Spinal cord (tissue), 10 donors: ENCODE measurements at places on chromosomes 7 and 10. TPM values are rescaled to one million over a fixed set of nuclear protein-coding genes. Genes with fewer than 3 reads are reported as not detected.

DNA sequence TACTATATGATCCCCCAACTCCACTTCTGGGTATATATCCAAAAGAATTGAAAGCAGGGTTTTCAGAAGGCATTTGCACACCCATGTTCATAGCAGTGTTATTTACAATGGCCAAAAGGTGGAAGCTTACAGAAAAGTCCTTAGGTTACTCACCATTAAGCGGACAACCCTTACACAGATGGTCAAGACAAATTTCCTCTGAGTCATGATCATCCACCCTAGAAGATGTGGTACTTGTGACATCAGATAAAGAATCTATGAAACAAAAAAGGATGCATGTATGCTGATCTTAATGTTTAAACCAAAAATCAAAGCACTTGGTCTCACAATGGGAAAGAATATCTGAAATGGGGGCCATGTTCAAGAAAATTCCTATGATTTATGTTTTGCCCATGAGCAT is 31.1 kb downstream of the ZC3HAV1 start:
- H3K4me1 ChIP-seq, result peaks cover 5% of the 10 kb centered on the region
- peaks cover 5% of the 10 kb centered on the region for H3K36me3 ChIP-seq
- no peak for DNase-seq
- no peaks in the 10 kb centered on the region for H3K27me3 ChIP-seq

DNA sequence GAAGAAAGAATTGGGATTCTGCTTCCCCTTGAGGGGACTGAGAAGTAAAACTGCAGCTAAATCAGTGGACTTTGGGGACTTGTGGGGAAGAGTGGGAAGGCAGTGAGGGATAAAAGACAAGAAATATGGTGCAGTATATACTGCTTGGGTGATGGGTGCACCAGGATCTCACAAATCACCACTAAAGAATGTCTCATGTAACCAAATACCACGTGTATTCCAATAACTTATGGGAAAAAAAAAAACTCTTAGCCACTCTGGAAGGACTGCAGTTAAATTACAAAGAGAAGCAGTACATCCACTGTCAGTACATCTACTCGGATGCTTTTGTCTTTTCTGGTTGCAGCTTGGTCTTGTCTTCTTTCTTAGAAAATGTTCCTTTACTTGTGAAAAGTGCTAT is 27.4 kb upstream of the GOT1 start:
- DNase-seq, result no peak
- no peaks in the 10 kb centered on the region for H3K4me1 ChIP-seq
- peaks cover 3% of the 10 kb centered on the region for H3K27me3 ChIP-seq
- no peak overlapping the region for H3K27ac ChIP-seq
- no peak overlapping the region for H3K4me3 ChIP-seq

DNA sequence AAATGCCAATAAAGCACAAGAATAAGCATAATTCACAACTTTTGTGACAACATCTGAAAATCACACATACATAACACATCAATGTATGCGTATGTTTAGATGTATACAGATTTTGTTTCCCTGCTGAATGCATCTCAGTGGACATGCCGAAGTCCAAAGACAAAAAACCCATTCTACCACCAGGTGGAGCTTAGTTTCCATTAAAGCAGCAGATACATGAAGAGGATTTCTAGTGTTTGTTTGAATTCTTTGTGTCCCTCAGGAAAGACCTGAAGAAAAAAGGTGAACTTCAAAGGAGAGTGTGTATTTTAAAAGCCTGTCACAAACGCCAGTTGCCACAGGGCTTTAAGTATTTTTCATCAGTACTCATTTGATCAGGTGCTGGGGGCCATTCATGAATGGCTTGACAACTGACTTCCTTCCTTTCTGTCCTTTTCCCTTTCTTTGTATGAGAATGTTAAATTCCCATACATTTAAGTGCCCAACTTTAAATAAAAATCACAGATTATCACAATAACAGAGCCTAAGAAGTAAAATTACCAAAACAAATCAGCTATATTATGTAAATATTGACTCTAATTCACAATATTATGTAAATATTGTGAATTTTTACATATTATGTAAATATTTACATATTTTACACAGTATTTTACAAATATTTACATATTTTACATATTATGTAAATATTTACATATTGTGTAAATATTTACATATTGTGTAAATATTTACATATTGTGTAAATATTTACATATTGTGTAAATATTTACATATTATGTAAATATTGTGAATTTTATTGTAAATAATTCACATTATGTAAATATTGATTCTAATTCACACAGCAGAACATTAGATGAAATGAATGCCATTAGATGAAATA is 343.0 kb downstream of the CRPPA start:
- H3K27ac ChIP-seq, result no peak overlapping the region
- peak; percentile 92 for DNase-seq
- no peaks in the 10 kb centered on the region for H3K27me3 ChIP-seq
- H3K4me3 ChIP-seq, result no peak overlapping the region

DNA sequence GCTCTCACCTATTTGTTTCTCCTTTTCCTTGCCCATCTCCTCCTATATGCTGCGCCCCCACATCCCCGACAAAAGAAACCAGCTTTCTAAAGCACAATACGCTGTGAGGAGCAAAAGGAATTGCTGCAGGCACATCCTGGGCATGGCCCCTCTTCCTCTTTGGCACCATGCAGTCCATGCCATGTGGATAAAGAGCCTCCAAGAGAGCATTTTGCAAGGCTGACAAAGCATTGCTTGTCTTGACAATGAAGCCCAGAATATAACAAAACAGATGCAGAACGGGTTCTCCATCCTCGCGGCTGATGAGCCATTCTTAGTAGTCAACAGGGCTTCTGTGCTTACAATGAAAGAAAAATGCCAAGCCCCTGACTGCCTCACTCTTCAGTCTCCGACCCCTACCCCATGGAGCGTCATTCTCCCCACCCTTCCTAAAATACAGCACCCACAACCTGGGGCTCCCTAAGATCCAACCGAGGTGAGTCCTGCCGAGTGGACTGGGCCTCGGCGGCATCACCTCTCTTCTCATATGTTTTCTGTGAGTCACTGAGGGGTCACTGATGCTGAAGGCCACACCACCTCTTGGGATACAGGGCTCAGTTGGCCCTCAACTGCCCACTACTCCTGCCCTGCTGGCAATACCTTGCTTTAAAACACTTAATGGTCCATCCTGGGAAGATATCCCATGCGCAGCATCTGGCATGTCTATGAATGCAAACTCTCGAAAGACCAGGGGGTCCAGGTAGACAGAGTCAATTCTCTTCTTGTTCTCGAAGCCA is 47.5 kb downstream of the GSDME start:
- H3K36me3 ChIP-seq, result peaks cover 33% of the 10 kb centered on the region
- no peaks in the 10 kb centered on the region for H3K27me3 ChIP-seq
- DNase-seq, result no peak
- H3K27ac ChIP-seq, result no peak overlapping the region

GRCh38 chr7:101017064-101017777 is 2.7 kb upstream of the MUC17 start:
- peaks cover 7% of the 10 kb centered on the region for H3K27me3 ChIP-seq
- peak; percentile 82 for DNase-seq
- H3K4me1 ChIP-seq, result peaks cover 17% of the 10 kb centered on the region
- no peaks in the 10 kb centered on the region for H3K36me3 ChIP-seq
- H3K4me3 ChIP-seq, result peak overlapping the region; percentile 27

DNA sequence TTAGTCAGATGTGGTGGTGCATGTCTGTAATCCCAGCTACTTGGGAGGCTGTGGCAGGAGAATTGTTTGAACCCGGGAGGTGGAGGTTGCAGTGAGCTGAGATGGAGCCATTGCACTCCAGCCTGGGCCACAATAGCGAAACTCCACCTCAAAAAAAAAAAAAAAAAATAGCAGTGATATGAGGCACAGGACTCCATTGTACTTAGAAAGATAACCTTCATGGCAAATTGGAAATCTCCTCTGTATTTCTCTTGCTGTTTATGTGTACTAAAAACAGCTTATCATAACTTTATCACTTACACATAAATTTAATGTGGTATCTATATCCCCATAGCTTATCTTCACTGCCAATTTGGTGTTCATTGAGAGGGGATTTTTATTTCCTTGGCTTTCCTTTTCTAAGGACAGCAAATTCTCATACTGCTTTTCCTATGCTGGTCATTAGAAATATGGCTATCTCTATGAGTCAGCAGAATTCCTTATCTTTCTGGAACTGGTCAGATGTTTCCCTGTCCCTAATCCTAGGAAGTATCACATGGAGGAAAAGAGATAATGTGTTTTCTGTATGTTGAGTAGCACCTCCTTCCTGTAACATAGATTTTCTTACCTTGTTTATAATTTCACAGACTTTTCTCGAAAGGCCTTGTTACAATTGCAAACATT is 40.6 kb upstream of the ZEB1 start:
- H3K36me3 ChIP-seq, result no peaks in the 10 kb centered on the region
- no peak overlapping the region for H3K27ac ChIP-seq
- no peaks in the 10 kb centered on the region for H3K27me3 ChIP-seq
- no peak overlapping the region for H3K4me3 ChIP-seq
- no peaks in the 10 kb centered on the region for H3K4me1 ChIP-seq
- no peak for DNase-seq

DNA sequence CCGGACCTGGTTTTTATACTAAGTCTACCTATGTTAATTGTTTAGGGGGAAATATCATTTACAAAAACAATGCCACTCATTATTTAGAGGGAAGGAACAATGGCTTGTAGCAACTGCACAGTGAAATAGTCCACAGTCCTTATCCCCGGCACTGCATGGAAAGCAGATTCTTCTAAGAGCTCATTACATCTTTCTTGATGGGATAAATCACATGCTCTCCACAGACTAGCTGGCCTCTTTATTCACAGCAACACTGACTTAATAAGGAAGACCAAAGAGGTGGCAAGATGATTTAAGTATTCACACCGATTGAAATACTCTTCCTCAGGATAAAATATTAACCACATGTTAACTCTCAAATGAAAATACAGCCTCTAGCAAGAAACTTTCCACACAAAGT is 349.4 kb downstream of the PARD3 start:
- H3K4me3 ChIP-seq, result no peak overlapping the region
- H3K27ac ChIP-seq, result no peak overlapping the region

The CDNF gene
- total RNA-seq, result 2.9 TPM

The GPR146 gene
- total RNA-seq, result 6.4 TPM

The ITIH5 gene
- 59.6 TPM for total RNA-seq
